Suppressor macrophage (primary cell): ENCODE measurements at places on chromosomes 5 and 9.
A peak's percentile ranks its signal among the peaks of the same experiment; 100 is the strongest.

GRCh38 chr5:53323511-53323910 is 156.9 kb upstream of the FST start:
- DNase-seq, result no peak

DNA sequence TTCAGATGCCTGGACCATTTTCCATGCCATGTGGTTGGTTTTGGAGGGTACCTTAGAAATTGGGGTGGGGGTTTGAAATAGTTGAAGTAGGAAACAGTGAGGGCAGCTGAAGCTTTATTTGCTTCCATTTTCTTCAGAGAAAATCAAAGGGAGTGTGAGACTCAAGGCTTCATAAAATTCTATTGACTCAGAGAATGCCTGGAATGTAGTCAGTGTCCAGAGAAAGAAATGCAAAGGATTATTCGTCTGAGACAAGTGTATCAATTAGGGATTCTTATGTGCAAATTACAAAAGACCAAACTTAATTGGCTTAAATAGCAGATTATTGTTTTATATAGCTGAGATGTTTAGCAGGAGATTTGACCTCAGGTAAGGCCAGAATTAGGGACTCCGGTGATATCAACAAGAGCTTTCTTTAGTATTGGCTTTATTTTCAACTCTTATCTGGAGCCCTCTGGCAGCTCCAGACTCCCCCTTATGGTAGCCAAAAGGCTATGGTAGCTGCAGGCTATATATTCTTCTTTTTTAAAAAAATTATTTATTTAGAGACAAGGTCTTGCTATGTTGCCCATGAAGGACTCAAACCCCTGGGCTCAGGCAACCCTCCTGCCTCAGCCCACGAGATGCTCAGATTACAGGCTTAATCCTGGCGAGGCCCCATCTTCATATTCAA is 38.9 kb downstream of the PTTG1 start:
- no peak for DNase-seq

DNA sequence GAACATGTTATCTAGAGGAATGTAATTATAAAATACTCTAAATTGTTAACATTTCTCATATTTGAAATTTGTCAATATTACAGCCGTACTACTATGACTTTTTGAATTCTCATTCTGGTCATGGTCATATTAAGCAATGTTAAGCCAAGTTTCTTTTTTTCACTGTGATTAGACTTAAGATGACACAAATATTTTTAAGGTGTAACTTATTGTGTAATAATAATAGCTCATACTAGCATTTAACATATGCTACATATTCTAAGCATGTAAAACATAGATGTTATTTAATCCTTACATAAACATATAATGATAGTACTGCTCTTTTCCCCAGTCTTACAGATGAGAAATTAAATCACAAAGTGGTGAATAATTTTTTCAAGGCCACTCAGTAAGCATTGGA is 35.9 kb upstream of the LRRC70 start:
- no peak for DNase-seq

DNA sequence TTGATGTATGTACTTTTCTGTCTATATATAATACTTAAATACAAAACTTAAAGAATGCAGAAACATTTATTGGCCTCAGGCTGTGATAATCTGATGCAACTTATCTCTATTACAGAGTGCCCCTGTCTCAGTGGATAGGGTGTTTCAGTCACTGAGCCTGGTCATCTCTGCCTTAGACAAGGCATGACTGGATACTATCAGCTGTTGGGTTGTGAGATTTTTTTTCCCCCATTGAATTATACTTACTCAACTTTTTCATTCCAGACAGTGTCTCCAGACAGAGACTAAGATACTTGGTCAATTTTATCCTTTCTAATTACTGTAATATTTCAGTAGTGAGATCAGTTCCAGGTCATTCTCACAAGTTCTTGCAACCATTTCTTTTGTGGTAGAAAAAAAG is 26.7 kb downstream of the XRCC4 start:
- no peak for DNase-seq

GRCh38 chr5:164799391-164799790 is 1294.0 kb downstream of the MAT2B start:
- DNase-seq, result no peak

- DNase-seq, result no peak
Measured at GRCh38 chr5:14449052-14449661, 132.4 kb upstream of the OTULINL start.

DNA sequence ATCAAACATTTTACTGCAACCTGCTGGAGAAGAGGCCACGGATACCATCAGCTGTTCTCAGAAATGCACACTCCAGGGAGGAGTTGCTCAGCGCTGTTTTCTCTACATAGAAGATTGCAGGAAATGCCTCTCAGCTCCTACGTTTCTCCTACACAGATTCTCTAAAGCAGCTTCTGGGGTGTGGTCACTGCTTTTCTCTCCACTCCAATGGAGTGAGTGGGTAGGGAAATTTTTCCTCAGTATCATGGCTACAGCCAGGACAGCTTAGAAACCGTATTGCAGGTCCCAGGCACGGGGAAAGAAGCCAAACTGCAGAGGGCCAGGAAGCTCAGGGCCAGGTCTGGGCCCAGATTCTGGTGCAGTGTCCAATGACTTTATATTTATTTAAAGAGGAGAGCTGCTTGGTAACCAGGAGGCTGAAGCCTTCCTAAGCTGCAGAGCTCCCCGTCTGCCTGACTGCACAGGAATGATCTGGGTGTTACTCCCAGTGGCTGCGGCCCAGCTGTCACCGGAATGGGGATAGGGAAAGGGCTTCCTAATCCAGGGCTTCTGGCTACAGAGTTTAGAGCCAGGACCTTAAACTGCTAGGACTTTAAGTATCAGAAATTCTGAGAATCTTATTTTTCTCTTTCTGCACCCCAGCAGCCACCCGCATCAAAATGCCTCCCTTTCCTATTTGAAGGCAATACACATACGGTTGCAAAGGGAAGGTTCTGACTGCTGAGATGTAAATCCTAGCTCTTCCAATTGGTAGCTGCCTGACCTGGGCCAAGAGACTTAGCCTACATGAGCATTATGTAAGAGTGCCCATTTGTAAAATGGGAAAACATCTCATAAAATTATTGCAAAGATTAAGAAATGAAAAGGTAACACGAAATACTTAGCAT is 1.4 kb upstream of the SPTAN1 start:
- DNase-seq, result peak; percentile 40

GRCh38 chr9:137302449-137303150 is 529 bp upstream of the NRARP start:
- DNase-seq, result peak; percentile 61
